ENCODE measurements at places on chromosomes 13 and 19.

GRCh38 chr13:107118506-107118905 is 550.6 kb upstream of the ARGLU1 start:
- no peak for DNase-seq

DNA sequence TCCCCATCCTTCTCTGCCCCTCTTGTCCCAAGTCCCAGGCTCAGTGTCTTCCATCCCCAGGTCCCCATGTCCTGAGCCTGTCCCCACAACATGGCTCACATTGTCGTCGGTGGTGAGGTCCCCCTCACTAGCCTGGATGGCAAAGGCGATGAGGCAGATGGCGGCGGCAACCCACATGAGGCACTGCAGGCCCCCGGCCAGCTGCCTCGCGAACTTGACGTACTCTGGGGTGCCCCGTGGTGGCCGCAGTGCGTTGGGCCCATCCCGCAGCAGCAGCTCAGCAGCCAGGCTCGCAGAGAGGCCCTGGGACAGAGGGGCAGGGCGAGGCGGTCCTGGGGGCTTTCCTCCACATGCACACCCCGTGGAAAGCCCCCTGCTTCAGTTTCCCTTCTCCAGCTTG is 1.1 kb downstream of the ATP4A start:
- no peak for DNase-seq

DNA sequence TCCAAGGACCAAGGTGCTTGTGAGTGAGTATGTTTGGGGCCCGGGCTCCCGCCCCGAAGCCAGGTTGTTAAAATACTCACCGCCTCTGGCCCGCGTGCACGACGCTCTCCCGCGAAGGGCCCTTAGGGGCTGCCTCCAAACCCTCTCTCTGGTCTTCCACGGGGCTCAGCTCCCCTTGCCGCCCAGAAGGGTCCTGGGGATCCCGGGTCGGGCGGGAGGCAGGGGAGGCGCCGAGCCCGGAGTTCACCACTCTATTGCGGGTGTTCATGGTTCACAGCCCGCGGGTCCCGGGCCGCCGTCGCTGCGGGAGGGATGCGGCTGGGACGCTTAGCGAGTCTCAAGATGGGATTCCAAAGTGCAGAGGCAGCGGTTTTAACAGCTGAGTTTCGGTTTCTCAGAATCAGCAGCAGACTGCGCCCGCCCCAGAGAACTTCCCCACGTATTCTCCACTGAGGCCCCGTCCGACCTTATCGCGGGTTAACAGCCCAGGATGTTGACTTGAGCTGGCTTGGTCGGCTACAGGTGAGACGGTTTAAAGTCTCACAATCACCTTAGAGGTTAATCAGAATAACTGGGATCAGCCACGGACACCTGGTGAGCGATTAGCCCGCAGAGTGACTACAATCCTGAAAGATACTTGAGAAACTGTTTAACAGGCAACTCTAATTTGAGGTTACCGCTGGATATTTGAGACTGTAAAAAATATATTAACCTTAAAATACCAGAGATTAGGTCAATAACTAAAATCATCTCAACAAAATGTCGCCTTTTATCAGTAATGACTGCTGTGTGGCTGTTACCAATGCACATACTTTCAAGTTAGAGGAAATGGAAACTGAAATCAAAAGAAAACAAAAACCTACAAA is at the start of gene EPSTI1:
TSS of gene EPSTI1 (minus strand) at position 344 of the 866 bp plus-strand sequence. CDS start at position 268, 76 bp downstream.
- no peak for DNase-seq

DNA sequence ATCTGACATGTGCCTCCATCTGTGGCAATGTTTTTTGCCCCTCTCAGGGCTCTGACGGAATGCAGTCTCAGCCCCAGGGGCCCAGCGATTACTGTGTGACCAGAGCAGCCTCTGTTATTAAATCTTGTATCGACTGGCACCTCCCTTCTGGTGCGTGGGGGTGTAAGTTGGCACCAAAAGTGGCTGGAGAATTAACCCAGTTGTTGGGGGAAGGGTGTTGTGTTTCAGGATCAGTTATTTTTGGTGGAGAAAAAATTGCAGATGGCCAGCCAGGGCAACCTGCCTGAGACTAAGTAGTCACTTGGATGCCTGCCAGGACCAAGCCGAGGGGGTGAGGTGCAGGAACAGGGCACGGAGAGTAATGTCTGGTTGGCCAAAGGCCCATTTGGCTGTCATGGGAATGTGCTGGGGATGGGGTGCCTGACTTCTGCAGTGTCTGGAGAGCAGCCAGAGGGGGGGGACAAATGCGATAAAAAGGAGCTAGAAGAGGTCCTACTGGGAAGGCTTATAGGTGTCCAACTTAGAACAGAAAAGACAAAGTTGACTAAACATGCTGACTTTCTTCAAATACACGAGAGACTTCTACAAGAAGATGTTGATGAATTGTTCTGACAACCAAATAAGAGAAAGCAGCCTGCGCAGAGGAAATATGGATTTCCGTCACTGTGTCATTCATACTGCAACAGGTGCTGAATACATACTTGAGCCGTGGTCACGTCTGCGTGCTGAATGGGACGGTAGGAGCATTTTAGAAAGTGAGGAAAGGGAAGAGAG is 69.8 kb downstream of the SIAH3 start:
- DNase-seq = no peak

GRCh38 chr19:20038358-20039202 is 725 bp downstream of the ZNF682 start:
- DNase-seq = no peak

- DNase-seq = peak; percentile 34
Observed at GRCh38 chr19:12668932-12669269, 2.3 kb downstream of the WDR83 start.

- no peak for DNase-seq
Observed at GRCh38 chr13:106649495-106649894, 81.6 kb upstream of the ARGLU1 start.

DNA sequence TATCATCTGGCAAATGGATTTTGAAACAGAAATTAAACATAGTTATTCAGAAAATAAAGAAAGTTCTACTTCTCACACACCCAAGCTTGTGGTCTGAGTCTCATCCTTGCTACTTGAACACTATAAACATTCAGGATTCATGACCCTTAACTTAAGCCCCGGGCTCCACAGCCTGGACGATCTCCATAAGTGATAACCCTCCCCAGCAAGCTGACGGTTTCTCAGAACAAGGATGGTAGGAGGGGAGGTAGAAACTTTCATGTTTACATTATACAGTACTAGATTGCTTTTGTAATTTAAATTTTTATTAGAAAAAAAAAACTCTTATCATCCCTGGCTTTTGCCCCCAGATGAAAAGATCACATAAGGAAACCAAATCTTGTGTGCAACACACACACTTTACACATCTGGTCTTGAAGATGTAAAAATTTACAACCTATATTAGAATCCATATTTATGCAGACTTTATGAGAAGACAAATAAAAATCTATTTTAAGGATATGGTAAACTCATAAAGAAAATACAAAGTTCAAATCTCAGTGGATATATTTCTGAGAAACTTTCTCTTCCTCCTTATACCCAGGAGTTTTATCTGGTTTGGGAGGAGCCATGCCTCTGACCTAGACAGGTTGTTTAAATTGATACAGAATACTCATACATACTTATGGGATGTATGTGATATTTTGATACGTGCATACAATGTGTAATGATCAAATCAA is 20.0 kb upstream of the ATP12A start:
- no peak for DNase-seq

DNA sequence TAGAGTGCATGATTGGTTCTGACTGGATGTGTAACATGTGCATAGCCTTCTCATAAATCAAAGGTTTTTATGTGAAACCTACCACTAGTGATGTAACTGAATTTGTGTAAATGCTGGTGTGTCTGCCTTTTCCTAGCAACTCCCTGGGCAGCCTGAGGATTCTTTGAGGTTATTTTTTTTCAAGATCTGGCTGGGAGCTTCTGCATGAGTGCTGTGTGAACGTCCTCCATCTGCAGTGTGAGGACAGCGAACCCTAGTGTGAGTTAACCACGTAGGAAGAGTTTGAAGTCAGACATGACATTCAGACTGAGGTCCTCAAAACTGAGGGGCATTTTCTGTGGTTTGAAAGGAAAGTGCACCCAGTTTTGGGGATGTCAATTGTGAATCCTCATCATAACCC is 39.9 kb downstream of the DPRX start:
- no peak for DNase-seq

DNA sequence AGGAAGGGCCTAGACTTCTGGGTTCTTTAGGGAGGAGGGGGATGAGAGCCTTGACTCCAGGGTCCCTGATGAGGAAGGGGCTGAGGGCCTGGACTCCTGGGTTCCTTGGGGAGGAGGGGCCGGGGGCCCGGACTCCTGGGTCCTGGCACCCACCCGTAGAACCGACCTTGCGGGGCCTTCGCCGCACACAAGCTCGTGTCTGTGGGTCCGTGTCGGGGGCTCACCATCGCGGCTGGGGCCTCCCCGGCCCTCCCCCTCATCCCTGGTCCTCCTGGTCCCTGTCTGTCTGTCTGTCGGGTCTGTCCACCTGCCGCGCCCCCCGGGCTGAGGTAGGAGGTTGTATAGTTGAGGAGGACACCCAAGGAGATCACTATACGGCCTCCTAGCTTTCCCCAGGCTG is 662 bp upstream of the SPACA6 start:
- DNase-seq = no peak

GRCh38 chr19:48881741-48882657 is 9.8 kb downstream of the PPP1R15A start:
- no peak for DNase-seq

DNA sequence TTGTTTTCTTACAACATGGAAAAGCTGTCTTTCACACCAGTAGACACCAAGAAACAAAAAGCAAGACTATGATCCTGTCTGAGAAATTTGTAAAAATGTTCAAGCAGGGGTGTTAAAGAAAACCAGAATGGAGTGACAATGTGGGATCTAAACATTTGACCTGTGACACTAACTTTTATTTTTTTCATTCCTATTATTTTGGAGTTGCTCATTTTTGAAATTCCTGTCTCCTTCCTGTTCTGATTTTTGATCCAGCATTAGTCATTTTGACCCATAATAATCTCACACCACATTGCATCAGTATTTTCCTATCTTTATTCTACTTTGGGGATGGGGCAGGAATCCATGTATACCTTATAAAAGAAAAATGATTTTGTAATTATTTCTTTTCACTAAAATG is 164.2 kb downstream of the DLEU7 start:
- no peak for DNase-seq

DNA sequence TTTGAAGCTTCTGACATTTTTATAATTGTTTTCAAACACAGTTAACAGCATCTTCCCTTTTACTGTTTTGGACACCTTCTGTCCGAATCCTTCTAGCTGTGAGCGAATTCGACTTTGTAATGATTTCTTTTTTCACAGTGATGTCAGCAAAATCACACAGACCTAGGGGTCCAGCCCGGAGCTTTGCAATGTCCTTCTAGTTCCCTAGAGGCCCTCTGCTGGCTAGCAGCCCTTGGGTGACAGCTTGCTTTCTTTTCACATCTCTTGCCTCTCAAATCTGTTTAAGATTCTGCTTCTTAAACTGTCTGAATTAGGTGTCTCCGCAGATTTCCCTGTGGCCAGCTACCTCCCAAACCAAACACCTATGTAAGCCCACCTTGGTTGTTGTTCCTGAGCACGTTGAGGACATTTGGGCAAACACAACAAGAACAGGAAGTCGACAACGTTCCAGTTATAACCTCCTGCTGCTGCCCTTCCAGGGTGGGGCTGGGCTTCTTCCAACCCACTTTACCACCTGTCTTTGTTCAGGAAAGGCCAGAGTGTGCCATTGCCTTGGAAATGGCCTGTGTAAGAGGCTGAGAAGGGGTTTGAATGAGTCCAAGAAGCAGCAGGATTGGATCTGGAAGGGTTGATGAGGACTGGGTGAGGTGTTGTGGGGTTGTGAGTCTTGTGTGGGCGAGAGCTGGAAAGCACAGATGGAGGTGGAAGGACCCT is 123.1 kb downstream of the ATP8A2 start:
- DNase-seq = no peak

DNA sequence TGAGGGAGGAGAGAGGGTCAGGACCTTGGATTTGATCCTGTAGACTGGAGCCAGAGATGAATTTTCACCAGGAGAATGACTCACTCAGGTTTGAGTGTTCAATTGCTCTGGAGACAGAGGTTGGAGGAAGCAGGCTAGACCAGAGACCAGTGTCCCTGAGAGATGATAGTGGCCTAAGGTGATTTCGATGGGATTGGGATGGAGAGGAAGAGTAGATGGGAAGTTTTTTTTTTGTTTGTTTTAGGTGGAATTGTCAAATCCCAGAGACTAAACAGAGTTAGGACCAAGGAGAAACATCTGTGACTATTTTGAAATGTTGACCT is 2.3 kb downstream of the CEBPG start:
- no peak for DNase-seq

DNA sequence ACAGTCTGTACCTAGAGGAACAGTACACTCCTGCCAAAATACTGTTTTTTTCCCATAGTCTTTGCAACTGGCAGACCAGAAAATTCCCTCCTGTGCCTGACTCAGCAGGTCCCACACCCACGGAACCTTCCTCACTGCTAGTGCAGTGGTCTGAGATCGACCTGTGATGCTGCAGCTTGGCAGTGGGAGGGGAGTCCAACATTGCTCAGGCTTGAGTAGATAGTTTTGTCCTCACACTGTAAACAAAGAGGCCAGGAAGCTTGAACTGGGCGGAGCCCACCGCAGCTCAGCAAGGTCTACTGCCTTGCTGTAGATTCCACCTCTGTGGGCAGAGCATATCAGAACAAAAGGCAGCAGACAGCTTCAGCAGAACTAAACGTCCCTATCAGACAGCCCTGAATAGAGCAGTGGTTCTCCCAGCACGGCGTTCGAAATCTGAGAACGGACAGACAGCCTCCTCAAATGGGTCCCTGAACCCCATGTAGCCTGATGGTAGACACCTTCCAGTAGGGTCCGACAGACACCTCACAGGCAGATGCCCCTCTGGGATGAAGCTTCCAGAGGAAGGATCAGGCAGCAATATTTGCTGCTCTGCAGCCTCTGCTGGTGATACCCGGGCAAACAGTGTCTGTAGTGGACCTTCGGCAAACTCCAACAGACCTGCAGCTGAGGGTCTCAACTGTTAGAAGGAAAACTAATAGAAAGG is 92.7 kb downstream of the SUCLA2 start:
- no peak for DNase-seq

DNA sequence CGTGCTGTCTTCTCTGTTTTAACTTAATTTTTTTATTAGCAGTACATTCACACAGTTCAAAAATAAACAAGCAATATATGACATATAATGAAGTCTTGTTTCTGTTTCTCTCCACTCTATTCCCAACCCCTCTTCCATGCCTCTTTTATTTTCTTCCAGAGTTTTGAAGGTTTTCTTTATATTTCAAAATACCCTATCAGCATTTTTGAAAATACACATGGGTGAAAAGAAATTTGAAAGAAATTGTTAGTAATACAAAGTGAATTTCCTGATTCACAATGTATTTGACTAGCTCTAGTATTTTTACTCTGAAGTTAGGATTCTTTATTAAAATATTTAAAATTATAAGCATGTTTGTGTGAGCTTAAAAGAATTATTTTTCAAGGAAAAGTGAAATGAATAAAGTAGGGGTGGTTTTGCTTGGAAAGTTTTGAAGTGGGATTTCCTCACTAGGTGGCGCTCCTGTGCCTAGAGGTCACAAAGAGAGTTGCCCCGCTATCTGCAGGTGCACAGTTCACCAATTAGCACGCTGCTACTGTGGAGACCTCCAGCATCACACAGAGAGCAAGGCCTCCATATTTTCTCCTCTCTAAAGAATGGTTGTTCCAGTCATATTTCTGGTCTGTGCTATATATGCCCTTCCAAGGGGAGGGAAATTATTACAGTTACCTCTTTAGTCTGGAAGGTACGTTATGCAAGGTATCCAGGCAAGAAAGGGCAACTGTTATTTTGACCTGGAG is 37.6 kb downstream of the SOX21 start:
- DNase-seq = peak; percentile 27

GRCh38 chr13:108595436-108596274 is 33.8 kb upstream of the MYO16 start:
- no peak for DNase-seq

GRCh38 chr19:12695096-12695495 is 1.3 kb downstream of the FBXW9 start:
- DNase-seq = no peak

Data from putamen (tissue), 1 donor.